ENCODE measurements at places on chromosomes 4 and X.

GRCh38 chr4:26069218-26069617 lies 155.2 kb downstream of the SMIM20 start:
- DNase-seq = no peak

GRCh38 chr4:144355811-144356757 lies 215.6 kb upstream of the GYPA start:
- DNase-seq = peak; percentile 69

DNA sequence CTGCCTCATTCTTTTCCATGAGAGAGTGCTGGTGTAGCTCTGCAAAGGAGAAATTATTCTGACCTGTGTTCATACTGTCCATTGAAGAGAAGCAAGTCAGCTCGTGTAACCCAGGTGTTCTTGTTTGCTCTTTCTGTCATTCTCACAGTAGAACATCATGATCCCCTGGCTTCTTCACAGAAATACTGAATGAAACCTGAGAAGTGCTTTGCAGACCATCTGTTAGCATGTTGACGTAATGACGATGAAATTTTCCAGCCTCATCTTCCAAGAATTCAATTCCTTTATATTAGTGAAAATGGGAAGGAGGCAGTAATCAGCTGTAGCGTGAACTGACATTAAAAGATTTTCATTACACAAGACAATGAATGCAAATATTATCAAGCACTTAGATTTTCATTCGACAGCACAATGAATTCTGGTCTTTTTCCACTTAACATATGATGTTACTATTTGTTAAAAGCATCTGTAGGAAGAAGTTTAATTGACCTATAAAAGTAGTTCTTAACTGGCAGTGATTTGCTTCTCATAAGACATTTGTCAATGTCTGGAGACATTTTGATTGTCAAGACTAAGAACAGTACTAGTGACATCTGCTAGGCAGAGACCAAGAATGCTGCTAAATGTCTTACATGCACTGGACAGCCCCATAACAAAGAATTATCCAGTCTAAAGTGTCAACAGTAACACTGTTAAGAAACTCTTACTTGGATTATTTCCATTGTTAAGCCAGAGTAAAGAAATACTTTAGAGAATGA lies 246.3 kb downstream of the BANK1 start:
- no peak for DNase-seq

DNA sequence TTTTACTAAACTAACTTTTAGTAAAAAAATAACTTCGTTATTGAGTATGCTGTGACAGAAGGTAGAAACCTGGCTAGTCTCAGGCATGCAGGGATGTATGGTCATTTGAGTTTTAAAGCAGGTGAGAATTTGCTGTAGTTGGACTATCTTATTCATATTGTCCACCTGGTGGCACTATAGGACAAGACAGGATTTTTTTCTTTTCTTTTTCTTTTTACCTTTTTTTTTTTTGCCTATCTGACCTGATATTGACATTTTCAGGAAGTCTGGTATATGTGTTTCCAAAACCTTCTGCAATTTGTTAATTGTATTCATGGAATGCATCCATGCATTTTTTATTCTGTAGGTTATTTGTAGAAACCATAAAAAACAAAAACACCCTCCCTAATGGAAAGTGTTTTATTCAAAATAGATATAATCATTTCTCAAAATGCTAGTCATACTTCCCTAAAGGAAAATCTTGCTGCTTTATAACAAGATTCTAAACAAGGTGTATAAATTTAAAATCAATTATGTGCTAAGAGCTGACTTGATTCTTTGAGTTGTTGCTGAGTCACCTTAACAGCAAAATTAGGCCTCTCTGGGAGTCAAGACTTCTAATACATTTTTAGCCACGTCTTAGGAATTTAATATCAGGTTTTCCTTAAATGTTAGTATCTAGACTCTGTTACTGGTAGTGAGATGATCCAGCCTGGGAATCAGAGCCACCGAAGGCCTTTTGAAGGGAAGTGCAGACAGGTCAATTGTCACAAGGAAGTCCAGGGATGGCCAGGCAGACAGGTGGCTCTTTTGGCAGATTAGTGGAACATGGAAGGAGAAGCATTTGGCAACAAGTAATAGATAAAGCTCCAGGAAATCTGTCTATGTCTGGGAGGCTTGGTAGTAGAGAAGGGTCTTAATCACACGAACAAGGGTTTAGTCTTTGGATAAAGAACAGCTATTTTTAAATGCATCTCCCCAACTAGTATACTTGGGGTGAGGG lies 201.3 kb upstream of the GNPDA2 start:
- no peak for DNase-seq

DNA sequence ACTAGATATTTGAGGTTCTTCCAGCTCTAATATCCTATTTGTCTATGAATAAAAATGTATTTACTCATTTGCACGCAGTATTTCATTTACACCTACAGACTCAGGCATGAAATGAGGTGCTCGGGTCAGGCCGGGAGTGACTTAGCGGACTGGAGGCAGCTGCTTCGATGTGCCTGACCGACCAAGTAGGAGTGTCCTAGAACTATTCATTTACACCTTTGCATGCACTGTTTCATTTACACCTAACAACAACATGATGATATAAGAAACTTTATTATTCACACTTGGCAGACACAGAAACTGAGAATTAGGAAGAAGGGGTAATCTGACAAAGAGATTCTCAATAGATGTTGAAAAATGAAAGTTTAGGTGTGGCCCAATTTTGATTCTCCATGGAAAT lies 28.7 kb upstream of the FAT1 start:
- DNase-seq = no peak

DNA sequence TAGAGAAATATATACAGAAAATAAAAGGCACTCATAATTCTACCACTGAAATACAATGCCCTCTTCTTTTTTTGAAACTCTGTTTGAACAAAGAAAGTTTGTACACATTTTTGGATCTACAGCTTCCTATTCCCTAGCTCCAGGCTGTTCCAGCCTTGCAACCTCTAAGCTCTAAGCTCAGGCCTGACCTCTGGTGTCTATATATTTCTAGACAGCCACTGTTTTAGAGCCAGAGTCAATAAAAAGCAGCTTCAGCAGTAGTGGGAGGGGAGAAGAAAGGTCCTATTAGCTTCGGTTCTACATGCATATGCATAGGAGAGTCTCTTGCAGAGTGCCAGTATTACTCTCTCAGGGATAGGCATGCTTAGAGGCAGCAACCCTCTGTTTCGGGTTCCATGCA lies 39.7 kb downstream of the CLDN2 start:
- no peak for DNase-seq

DNA sequence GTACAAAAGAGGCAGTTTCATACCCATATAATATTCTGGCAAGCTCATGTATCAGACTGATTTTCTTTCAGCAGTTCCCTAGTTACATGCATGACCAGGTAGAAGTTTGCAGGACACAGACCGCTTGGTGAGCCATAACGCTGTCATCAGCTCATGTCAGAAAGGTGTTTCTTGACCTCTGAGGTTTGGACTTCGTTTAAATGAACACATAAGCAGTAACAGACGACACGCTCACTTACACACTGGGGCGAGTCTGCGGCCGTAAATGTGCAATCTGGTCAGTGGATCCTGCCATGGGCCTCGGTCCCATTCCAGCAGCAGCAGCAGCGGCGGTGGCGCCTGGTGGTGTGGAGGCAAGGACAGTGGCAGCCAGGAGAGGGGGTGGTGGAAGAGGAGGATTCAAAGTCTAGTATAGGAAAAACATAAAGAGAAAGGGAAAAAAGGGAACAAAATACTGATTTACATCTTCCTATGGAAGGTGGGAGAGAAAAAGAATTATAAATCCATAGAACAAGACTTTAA lies 111.9 kb upstream of the CBR4 start:
- DNase-seq = no peak

DNA sequence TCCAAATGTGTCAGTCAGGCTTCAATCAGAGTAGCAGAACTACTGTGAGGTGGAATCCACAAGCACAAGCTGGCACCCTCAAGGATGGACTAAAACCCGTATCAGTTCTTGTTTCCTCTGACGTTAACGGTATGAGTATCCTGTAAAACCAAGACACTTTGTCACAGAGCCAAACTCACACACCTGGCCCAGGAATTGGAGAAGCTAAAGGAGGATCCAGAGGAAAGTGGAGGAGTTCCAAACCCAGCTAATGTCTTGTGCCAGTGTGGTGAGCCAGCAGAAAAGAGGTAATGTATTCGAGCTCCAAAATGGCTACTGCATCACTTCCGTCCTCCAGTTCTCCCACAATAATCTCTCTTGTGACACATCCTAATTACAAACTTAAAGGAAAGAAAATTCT lies 44.7 kb downstream of the ATP1B4 start:
- no peak for DNase-seq

GRCh38 chrX:5852941-5853340 lies 375.7 kb downstream of the NLGN4X start:
- no peak for DNase-seq

- DNase-seq = no peak
Observed at GRCh38 chrX:1327651-1328304, 8.8 kb upstream of the IL3RA start.

GRCh38 chr4:120132935-120133334 lies 66.3 kb upstream of the MAD2L1 start:
- DNase-seq = no peak

- DNase-seq = no peak
Observed at GRCh38 chr4:185165605-185166063, 22.6 kb downstream of the SLC25A4 start.

DNA sequence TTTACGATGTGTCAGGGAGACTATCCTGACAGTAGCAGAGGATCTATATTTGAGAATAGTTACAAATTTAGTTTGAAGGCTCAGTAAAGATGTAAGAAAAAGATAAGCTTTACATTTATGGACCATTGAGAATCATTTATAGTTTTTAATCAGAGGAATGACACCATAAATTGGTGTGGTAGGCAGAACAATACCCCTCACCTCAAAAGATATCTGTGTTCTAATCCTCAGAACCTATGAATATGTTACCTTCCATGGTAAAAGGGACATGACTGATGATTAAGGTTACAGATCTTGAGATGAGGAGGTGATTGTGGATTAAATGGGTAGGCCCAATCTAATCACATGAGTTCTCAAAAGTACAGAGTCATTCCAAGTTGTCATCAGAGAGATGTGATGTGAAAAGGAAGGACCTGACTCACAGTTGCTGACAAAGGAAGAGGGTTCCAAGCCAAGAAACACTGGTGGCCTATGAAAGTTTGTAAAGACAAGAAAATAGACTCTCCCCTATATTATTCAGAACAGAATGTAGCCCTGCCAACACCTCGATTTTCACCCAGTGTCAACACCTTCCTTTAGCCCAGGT lies 27.0 kb downstream of the EREG start:
- no peak for DNase-seq

DNA sequence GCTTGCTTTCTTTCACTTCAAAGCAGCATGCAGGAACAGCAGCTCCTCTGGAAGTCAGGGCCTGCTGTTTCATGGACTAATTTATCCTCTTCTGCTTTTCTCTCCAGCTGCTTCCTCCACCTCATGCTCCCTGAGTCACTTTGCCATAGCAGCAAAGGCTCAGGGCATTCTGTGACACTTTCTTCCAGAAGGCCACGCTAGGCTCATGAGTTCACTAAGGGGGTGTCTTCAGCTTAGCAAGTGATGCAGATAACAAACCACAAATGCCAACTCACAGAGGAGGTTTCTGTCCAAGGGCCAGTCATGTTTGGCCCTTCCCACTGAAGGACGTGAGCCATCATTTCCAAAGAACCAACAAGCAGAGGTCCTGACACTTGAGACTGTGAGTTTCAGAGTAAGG lies 200.2 kb downstream of the ADGRA3 start:
- no peak for DNase-seq

DNA sequence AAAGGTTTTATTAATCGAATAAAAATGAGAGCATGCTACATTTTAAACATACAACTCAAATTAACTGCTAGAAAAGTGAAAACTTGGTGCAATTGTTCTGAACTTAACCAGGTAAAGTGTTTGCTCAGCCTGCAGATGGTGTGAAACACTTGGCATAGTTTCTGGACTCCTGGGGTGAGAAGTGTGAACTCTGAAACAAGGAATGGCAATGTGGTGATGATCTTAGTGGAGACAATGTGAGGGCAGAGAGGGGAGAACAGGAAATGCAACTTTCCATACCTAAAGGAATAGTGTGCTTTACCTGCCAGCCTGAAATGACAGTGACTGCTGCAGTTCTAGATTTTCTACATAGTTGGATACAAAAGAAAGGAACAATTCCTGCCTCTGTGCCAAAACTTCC lies 57.4 kb downstream of the CCSER1 start:
- DNase-seq = no peak

GRCh38 chrX:20189171-20189570 lies 47.5 kb upstream of the EIF1AX start:
- no peak for DNase-seq

DNA sequence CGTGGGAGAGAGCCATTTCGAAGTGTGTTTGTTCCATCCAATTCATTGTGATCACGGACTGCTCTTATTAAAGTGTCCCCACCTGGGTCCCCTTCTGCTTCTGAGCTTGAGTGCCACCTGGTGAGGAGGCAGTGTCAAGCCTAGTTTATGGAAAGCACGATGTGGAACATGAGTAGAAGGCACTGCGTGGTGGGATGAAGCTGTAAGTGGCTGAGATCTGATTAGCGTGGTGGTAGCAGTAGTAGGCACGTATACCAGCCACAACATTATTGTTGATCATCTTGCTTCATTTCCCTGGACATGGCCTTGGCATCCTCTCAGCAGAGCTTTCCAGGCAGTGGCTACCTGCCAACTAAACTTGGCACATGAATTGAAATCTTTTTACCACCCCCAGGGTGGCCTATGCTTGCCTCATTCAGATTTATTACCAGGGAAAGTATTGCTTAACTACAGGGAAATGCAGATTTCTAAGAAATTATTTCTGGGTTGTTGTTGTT lies 46.4 kb downstream of the GPAT3 start:
- no peak for DNase-seq

DNA sequence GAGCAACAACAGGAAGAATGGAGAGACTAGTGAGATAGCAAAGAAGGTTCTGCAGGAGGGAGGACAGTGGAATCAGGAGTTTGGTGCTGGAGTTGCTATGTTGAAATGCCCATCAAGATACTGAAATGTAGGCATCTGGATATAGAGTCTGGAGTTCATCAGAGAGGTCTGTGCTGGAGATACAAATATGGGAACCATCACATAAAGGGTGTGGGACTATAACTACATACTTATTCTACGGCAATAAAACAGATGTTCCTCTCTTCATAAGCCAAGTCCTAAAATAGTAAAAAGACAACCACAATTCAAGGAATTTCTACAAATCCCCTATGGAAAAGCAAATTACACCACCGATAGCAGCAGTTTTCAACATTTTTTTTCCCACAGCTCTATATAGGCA lies 1.6 kb downstream of the MED14 start:
- DNase-seq = no peak

- DNase-seq = no peak
Observed at GRCh38 chrX:107213477-107213876, 7.1 kb downstream of the DNAAF6 start.
